ENCODE measurements at places on chromosomes 7 and 10. TPM values are rescaled to one million over a fixed set of nuclear protein-coding genes. Genes with fewer than 3 reads are reported as not detected.

GRCh38 chr7:22811746-22812280, 10.8 kb downstream of the TOMM7 start:
- H3K4me1 ChIP-seq = no peaks in the 10 kb centered on the region
- no peak overlapping the region for H3K4me3 ChIP-seq
- H3K27ac ChIP-seq = no peak overlapping the region

DNA sequence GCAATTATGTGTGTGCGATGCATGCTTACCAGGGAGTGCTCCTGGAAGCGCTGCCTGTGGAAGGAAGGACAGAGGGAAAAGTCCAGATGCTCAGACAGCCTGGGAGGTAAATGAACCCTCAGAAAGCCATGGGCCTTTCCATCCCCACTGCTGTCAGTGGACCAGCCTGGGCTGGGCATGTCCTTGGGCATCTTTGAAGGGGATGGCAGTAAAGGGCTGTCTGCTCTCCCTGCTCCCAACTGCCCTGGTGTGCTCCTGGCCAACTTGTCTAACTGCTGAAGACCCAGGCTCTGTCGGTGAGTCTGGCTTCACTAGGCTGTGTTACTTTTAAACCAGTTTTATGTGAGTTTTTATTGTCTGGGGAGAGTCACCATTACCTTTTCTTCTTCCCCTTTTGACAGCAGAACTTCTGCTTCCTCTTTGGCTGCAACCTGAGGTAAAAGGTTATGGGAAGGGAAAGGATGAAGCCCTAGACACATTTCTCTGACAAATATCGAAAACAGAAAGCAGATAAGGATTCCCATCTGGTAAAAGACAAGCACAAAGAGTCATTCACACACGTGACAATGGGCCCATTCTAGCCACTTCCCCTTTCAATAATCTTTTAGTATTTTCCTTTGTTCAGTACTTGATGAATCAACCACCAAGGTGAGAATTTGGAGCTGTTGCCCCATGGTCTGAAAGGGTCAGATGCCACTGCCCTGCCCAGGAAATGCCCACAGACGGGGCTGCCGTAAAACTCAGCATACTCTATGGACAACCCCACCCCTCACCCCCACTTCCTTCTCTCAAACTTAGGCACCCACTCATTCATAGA, 27.6 kb upstream of the PIK3AP1 start:
- no peaks in the 10 kb centered on the region for H3K4me1 ChIP-seq
- H3K27me3 ChIP-seq = no peaks in the 10 kb centered on the region
- H3K27ac ChIP-seq = no peak overlapping the region

GRCh38 chr7:129421717-129422250, 12.4 kb upstream of the STRIP2 start:
- no peak overlapping the region for H3K4me3 ChIP-seq
- H3K36me3 ChIP-seq = peaks cover 16% of the 10 kb centered on the region
- DNase-seq = no peak
- H3K4me1 ChIP-seq = no peaks in the 10 kb centered on the region
- H3K27me3 ChIP-seq = no peaks in the 10 kb centered on the region
- H3K27ac ChIP-seq = no peak overlapping the region

Gene MYL10
- not detected for total RNA-seq

Gene GDF10
- total RNA-seq = 1.1 TPM

Gene ANK3
- 214 TPM for total RNA-seq

Gene OR2A5
- not detected for total RNA-seq

Gene AFAP1L2
- 24.0 TPM for total RNA-seq

Measured in kidney (tissue), 22 donors.